Activated naive CD8-positive, alpha-beta T cell treated with anti-CD3 and anti-CD28 coated beads, Interleukin-2, amount 50 U/mL, for 24 hours (primary cell): ENCODE measurements at places on chromosomes 4 and X.

DNA sequence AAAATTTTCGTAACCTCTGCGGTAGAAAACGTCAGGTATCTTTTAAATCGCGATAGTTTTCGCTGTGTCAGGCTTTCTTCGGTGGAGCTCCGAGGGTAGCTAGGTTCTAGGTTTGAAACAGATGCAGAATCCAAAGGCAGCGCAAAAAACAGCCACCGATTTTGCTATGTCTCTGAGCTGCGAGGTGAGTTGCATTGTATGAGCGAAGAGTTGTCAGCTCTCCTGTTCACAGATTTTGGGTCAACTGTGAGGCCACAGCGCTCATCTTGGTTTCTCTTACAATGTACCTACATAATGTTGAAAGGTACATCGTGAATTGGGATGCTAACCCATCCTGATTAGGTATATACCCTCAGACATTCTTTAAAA lies 486 bp downstream of the CLCN3 start:
- DNase-seq, result peak; percentile 21

DNA sequence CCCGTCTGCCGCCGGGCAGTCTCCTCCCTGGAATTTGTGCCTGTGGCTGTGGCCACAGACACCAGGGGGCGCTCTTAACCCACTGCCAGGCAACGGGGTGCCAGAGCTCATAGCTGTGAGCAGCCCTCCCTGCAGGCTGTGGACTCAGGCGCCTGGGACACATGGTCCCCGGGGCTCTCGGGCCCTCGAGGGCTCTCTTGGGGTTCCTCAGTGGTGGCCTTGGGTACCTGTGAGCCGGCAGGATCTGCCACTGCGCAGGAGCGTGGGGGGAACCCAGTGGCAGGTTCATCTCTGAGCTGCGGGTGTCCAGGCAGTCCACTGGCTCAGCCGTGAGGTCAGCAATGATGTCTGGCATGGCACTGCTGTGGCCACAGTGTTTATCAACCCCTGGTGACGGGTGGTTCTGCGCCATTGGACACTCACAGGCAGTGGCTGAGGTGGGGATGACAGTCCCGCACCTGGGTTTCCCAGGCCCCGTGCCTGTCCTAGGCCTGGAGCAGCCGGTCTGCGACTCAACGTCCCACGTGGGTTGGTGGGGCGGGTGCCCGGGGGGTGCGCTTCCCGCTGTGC lies 37.2 kb downstream of the PCGF3 start:
- DNase-seq, result peak; percentile 86

DNA sequence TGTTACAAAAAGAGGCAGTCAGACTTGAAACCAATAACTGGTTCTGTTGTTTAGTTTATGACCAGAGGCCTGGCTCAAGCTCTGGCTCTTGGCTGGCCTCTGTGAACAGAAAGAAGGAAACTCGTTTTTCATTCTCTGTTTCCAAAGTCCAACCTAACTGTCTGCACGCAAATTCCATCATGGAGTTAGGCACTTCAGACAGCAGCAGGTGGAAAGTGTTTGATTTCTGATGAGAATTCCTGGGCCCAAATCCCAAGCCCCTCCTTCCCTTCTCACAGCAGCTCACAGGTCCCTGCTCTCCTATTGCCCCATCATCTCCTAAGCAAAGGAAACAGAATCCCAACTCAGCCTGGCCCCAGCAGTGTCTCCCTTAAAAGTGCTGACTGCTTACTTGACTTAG lies 42.8 kb upstream of the FGF16 start:
- DNase-seq, result no peak

DNA sequence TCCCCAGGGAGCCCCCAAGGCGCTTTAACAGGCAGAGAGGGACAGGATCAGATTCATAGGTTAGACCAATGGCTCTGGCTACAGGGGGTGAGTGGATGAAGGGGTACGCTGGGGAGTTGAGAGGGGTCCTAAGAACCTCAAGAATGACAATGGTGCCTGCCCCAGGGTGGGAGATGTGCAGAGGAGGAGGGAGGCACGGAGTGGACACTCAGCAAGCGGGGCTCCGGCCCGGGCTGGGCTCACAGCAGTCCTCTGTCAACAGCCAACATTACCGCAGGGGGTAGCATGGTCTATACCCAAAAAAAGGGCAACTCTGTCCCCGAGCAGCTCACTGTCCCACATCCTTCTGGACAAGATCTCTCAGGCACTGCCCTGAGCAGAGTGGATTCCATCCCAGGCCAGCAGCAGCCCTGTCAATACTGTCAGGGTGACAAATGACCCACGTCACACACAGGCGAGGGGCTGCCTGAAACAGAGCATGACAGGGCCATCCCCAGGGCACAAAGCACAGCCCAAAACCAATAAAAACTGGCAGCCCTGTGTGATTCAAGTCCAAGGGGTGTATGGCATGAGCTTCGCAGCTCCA lies 47.7 kb upstream of the PPP2R2C start:
- no peak for DNase-seq

DNA sequence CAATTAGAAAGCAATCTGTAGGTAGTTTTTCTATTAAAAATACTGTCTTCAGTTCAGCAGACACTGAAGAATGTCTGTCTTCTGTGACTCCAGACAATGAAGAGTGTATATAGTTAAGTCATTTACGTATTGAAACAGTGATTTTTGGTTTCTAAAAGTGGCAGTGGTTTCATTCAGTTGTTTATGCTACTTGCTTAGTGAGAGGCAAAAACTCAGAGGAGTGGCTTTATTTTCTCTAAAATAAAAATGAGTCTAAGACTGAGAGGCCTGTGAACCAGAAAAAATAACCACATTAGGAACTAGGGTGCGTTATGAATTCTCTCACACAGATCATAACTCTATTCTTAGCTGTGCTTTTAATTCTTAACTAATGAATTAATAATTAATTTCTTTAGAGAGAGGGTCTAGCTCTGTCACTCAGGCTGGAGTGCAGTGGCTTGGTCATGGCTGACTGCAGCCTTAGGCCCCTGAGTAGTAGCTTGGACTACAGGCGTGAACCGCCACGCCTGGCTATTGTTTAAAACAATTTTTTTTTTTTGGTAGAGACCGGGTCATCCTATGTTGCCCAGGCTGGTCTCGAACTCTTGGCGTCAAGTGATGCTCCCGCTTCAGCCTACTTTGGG lies 31.4 kb downstream of the FREM3 start:
- DNase-seq, result no peak

DNA sequence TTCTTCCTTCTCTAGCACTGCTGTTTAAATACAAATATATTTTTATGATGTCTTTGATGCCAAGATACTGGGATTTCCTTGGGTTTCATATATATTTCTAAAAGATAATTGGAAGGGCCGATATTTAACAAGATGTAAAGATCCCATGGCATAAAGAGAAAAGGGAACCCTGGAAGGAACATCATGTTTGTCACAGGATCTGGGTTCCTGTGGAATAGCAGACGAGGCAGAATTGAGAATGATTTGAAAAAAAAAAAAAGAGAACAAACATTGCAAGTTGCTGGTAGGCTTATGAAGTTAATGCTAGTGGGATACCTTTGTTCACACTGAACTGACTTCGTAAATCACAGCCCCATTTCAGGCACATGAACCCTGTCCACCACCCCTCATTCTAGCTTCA lies 33.6 kb downstream of the RASSF6 start:
- no peak for DNase-seq

DNA sequence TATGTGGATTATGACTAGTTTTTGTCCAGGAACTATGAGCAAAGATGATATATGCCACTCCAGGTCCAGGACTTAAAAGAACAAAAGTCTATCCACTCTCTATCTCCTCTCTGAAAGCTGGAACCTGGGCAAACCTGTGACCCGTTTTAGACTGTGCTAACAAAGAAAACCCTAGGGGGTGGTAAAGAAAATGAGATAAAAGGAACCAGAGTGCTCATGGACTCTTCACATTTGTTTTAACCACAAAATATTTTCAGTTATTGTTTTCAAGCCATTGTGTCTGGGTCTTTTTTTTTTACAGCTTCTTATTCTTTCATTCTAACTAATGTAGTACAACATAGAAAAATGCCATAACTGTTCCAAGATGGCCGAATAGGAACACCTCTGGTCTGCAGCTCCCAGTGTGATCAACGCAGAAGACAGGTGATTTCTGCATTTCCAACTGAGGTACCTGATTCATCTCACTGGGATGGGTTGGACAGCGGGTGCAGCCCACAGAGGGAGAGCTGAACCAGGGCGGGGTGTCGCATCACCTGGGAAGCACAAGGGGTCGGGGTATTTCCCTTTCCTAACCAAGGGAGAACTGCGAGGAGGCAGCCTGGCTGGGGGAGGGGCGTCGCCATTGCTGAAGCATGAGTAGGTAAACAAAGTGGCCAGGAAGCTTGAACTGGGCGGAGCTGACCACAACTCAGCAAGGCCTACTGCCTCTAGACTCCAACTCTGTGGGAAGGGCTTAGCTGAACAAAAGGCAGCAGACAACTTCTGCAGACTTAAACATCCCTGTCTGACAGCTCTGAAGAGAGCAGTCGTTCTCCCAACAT lies 45.1 kb downstream of the CHM start:
- DNase-seq, result peak; percentile 3

- no peak for DNase-seq
These were observed 19.9 kb downstream of the PHKA2 start for GRCh38 chrX:18964026-18964425.

- no peak for DNase-seq
These were observed 8.9 kb upstream of the RGS12 start for GRCh38 chr4:3283916-3284315.

- DNase-seq, result no peak
These were observed 623.1 kb upstream of the CPEB2 start for GRCh38 chr4:14379183-14379582.

DNA sequence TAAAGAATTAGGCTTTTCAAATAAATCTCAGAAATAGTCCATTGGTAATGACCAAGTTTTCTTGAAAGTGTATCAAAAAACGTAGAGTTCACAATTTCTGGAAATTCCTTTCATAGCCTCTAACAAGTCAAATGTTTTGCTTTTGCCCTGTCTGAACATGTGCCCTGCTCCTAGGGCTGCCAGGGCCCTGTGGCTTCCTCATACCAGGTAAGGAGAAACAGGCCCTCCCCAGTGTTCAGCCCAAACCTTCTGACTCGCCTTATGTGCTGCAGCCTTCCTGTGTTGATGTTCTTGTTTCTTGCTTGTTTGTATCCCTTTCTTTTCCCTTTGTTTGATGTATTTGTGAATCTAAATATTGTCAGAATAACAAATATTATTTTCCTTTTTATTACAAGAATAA lies 146.1 kb upstream of the PACRGL start:
- DNase-seq, result no peak
